ENCODE measurements at places on chromosomes 13 and 19. TPM values are rescaled to one million over a fixed set of nuclear protein-coding genes. Genes with fewer than 3 reads are reported as not detected.

The KLK15 gene
- total RNA-seq, result not detected

The ZNF20 gene
- total RNA-seq, result 20.8 TPM

The ACER1 gene
- total RNA-seq, result not detected

The ZNF610 gene
- 2.2 TPM for total RNA-seq

The PTH2 gene
- total RNA-seq, result not detected

The MAST1 gene
- total RNA-seq, result 1.8 TPM

The ZFP82 gene
- 4.3 TPM for total RNA-seq

- DNase-seq, result peak; percentile 95
Observed at GRCh38 chr19:38667661-38668171, 20.3 kb downstream of the ACTN4 start.

DNA sequence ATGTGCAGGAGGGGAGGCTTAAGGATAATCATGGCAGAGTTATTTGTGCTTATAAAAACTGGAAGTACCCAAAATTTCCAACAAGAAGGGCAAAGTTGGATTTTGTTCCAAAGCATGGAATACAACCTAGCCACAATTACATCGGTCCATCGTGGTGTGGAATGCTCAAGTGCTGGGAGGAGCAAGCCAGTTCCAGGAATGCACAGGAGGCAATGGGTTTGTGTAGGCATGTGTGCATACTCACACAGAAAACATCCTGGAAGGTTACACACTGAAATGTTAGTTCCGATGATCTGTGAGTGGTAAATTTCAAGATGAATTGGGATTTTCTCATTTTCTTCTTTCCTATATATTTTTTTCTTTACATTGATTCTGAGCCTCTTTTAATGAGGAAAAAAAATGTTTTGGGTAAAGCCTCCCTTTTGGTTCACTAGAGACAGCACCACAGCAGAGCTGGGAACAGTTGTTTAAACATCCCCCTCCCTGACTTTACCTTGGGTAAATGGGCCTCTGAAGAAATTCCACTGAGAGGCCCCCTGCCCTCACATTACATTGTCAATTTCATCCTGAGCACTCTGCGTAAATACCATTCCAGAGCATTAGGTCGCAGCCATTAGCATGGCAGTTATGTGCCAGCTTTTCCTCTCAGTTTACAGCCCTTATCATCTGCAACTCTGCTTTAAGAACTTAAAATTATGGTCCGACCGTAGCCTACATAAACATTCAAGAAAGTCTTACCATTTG is 122.0 kb downstream of the UQCRFS1 start:
- DNase-seq, result no peak

- DNase-seq, result no peak
Observed at GRCh38 chr13:75440100-75440499, 41.9 kb downstream of the TBC1D4 start.

GRCh38 chr13:62093984-62094780 is 678.5 kb upstream of the PCDH20 start:
- DNase-seq, result no peak

DNA sequence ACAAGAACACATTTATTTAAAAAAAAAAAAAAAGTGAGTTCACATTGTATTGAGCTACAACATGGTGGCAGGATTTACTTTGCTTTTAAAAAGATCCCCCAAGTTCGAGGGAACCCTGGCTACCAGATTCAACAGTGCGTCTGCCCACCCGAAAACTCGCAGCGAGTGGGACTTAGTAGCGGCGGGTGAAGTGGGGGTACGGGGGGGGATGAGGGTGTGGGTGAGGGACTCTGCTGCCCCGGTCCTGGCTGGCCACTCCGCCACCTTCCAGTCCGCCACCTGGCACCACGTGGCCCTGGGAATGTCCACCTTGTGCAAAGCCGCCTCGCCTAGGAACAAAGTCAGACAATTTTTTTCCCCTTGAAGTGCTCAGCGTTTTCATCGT is 19.3 kb upstream of the TINCR start:
- DNase-seq, result no peak

- DNase-seq, result no peak
Observed at GRCh38 chr13:29956853-29957252, 106.4 kb upstream of the UBL3 start.

GRCh38 chr19:42074513-42075363 is 1.2 kb upstream of the ZNF574 start:
- DNase-seq, result no peak

GRCh38 chr13:50078895-50079654 is 63.8 kb downstream of the KCNRG start:
- no peak for DNase-seq

DNA sequence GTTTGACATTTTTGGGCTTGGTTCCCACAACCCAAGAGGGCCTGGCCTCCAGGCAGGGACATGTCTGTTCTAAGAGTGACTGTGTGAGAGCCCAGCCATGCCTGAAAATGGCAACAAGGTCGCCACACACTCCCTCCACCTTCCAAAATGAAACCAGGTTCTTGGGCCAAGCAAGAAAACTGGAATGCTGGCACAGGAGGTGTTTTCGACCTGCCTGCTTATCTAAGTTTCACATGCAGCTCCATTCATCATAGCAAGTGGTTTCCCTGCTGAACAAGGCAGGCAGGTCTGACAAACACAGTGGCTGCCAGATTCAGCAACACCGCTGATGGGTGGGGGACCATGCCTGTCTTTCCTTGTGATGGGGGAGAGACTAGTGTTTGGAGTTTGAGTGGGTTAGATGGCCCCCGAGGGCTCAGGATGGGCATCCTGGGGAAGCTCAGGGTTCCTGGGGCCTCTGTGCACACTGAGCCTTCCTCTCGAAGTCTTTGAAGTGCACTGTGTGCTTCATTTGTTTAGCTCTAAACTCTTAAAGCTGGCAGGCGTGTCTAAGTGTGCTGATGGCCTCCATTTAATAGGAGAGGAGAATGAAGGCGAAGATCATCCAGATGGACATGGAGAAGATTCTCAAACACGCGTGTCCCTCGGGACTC is 17.9 kb upstream of the GAS6 start:
- no peak for DNase-seq

DNA sequence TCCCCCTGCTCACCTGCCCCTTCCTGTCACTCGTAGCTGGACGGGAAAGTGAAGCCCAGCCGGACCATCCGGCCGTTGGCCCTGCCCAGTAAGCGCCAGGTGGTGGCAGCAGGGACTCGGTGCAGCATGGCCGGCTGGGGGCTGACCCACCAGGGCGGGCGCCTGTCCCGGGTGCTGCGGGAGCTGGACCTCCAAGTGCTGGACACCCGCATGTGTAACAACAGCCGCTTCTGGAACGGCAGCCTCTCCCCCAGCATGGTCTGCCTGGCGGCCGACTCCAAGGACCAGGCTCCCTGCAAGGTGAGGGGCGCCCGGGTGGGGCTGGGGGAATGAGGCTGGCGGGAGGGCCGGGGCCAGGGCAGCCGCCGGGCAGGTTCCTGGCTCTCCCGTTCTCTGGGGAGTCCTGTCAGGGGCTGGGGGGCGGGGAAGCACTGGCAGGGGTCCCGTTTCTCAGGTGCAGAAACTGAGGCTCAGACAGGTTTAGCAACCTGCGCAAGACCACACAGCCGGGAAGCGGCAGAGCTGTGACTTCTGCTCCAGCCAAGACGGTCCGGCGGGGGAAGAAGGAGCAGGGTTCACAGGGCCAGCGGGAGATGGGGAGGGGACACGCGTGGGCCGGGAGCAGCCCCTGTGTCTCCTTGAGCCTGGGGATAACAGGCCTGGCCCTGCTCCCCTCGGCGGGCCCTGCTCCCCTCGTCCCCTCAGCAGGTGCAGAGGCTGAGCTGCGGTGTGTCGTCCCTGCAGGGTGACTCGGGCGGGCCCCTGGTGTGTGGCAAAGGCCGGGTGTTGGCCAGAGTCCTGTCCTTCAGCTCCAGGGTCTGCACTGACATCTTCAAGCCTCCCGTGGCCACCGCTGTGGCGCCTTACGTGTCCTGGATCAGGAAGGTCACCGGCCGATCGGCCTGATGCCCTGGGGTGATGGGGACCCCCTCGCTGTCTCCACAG is 5.3 kb downstream of the GZMM start:
- DNase-seq, result no peak

DNA sequence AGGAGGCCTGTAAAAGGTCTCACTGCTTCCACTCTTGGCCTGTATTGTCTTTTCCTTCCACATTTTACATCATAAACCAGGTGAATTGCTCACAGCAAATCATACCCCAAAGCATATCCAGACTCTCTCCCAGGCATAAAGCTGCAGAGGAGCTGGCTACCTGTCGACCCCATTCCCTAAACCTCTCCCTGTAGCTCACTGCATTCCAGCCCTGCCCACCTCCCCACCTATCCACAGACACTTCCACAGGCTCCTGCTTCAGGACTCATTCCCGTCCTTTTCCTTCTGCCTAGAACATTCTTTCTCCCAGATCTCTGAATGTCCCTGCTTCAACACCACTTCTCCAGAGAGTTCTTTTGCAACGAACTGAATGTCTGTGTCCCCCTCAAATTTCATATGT is 46.4 kb upstream of the STARD13 start:
- no peak for DNase-seq

GRCh38 chr19:39677961-39678889 is 22.5 kb downstream of the LGALS16 start:
- peak; percentile 40 for DNase-seq

GRCh38 chr13:80688593-80688992 is 347.7 kb upstream of the SPRY2 start:
- DNase-seq, result no peak

DNA sequence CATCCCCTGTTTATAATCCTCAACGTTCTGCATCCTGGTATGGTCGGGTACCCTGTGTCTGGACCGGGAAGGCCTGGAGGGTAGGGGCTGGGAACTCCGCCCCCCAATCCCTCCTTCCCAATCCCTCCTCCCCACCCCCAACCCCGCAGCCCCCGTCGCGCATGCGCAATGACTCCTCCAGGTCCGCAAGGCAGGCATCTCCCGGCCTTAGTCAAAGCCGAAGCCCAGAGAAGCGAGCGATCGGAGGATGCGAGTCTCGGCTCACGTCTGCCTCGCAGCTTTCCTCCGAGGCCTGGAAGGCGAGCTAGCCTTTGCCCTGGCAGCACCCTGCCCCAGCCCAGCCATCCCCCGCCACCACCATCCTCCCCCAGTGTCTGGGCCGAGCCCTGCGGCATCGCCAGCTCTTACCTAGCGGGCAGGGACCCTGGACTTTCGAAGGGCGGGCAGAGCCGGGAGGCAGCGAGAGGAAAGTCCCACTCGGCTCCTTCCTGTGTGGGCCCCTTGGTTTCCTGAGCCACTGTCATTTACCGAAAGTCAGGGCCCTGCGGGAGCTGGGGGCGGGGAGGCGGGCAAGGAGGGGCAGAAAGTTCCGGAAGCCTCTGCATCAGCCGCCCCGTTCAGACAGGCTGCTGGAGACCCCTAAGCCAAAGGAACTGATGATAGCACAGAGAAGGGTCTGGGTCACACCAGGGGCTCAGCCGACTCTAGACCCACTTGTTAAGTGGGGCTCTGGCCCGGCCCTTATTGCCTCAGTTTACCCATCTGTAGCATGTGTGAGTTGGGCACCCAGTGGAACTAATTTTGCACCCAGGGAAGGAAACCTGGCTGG is at the start of gene JAK3:
JAK3 (minus strand) TSS at position 445 of the 829 bp plus-strand sequence. CDS start 3,565 bp downstream, outside the sequence.
- DNase-seq, result no peak

GRCh38 chr13:52975969-52976368 is 52.6 kb upstream of the OLFM4 start:
- DNase-seq, result no peak

- no peak for DNase-seq
Observed at GRCh38 chr13:32936716-32937115, 79.5 kb upstream of the KL start.

DNA sequence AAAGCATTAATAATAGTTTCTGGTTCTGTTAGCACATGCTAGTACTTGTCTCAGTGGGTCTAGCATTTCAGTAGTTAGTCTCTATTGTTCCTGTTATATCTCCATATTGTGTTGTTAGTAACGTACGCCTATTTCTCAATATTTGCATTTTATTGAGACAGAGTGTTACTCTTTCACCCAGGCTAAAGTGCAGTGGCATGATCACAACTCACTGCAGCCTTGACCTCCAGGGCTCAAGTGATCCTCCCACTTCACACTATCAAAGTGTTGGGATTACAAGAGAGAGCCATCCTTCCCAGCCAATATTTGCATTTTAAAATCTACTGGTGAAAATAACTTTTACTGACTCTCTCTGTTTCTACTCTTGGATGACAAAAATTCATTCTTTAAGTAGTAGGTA is 154.6 kb upstream of the PRR20A start:
- no peak for DNase-seq

GRCh38 chr13:110780422-110780821 is 66.9 kb downstream of the ING1 start:
- no peak for DNase-seq

DNA sequence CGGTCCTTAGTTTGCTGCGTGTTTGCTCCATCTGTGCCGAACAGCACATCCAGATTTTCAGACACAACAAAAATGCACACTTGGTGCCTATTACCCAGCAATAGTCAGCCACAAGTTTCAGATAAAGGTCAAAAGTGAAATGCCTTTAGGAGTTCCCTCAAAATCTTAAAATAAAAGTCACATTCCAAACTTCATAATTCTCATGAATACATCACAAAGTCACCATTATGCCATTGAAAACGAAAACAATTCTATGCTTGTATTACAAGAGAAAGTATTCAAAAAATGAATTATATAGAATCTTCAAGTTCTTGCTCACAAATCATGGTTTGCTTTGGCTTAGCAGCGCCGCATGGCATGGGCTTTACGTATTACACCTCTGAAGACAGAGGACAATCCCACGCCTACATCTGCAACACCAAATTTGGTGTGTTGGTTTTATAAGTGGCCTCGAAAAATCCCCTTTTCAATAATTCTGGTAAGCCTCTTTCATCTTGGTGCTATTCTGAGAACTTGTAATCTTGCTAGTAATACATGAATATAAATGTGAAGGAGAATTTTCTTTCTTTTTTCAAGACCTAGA is 26.6 kb downstream of the COL4A1 start:
- DNase-seq, result no peak

DNA sequence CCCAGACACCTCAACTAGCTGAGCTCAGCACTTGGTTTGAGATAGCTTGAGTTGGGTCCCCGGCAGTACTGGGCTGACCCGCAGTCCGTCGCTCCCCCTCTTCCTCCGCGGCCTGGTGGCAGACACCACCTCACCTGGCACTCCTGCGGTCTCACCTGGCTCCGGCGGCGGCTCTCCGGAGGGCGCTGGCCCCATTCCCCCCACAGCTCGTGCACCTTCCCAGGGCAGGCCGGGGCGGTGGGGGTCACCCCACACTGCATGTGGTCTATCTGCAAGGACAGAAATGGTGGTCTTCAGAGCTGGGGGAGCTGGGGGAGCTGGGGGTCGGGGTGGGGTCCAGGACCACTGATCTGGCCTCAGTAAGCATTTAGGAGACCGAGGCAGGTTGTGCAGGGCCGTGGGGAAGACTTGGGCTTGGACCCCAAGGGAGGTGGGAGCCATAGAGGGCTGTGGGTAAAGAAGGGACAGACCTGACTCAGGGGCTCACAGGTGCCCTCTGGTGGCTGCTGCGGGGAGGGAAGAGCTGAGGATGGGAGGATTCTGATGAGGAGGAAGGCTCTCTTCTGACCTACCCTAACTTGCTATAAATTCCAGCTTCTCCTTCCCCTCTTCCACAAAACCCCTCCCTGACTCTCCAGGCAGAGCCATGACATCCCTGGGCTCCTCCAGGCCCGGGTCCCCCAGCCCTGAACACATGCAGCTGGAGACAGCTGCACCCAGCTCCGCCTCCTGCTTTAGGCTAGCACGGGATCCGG is 6.7 kb upstream of the PLIN4 start:
- DNase-seq, result no peak

Data from Caki2 (cell line).